ENCODE measurements at places on chromosomes 6 and 20.

DNA sequence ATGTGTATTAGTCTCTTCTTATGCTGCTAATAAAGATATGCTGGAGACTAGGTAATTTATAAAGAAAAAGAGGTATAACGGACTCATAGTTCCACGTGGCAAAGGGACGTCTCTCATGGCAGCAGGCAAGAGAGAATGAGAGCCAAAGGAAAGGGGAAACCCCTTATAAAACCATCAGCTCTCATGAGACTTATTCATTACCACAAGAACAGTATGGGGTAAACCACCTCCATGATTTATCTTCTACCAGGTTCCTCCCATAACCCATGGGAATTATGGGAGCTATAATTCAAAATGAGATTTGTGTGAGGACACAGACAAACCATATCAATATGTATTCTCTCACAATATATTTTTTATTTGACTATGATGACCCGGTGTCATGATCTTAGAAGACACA, 109.1 kb downstream of the UTRN start:
- no peak for DNase-seq

DNA sequence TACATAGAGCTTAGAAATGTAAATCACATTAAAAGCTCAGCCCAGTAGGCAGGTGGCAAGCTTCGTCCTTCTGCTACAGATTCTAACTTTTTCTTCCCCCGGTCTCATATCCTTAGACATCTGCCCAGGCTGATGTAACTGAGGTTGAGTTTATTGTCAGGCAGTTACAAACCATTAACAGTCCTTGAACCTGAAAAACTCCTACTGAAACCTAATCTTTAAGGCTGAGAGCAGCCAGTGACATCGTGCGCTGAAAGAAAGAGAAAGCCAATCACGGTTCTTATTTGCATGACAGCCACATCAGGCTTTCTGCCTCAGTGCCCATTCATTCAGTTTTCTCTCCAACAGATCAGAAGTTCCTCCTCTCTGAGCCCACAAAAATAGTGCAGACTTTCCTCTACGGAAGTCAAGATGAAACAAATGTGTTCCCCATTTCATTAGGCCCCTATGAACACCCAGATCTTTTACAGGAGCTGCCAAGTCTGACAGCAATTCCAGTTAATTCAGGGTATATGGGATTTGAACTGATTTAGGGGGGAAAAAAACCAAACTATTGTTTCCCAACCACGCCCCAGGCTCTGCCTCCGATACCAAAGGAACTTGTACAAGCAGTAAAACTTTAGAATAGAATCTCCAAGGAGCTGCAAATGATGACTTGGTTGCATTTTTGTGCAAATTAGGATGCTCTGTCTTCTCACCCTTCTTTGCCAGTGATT, at the start of gene NHSL1:
Gene NHSL1, minus strand, starts transcription at position 192 of the 716 bp plus-strand sequence. CDS start 204 bp downstream, outside the sequence.
- DNase-seq: no peak

DNA sequence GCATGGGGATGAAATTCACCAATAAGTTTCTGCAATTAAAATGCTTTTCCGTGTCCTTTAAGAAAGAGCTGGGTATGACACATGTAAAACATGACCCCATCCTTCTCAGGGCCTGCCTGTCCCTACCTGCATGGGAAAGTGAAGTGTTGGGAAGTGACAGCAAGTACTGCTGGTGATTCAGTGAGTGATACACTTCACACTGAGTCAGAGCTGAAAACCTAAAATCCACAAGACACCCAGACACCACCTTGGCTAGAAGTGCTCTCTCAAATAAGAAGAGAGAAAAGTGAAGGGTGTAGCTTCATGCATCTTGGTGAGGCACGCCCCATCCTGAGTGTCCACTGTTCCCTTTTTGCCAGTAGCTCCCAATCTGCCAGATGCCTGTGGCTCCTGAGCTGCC, 3.3 kb downstream of the RAB22A start:
- DNase-seq: no peak

- no peak for DNase-seq
These were observed 140.4 kb downstream of the NCOA3 start for GRCh38 chr20:47642118-47642517.

GRCh38 chr6:50819904-50820868, 1.5 kb downstream of the TFAP2B start:
- DNase-seq: no peak

- no peak for DNase-seq
These were observed 161.8 kb downstream of the DLL1 start for GRCh38 chr6:170128811-170129681.

- no peak for DNase-seq
These were observed 127.4 kb downstream of the DST start for GRCh38 chr6:56515081-56515905.

- no peak for DNase-seq
These were observed 88.0 kb upstream of the ELOVL5 start for GRCh38 chr6:53436526-53437303.

GRCh38 chr20:62879275-62880146, 17.9 kb upstream of the TCFL5 start:
- DNase-seq: no peak

Data from non-pigmented ciliary epithelial cell (primary cell).